Activated CD8-positive, alpha-beta memory T cell treated with anti-CD3 and anti-CD28 coated beads, Interleukin-2, amount 50 U/mL, for 4 hours (primary cell): ENCODE measurements at places on chromosomes 5 and 9.

DNA sequence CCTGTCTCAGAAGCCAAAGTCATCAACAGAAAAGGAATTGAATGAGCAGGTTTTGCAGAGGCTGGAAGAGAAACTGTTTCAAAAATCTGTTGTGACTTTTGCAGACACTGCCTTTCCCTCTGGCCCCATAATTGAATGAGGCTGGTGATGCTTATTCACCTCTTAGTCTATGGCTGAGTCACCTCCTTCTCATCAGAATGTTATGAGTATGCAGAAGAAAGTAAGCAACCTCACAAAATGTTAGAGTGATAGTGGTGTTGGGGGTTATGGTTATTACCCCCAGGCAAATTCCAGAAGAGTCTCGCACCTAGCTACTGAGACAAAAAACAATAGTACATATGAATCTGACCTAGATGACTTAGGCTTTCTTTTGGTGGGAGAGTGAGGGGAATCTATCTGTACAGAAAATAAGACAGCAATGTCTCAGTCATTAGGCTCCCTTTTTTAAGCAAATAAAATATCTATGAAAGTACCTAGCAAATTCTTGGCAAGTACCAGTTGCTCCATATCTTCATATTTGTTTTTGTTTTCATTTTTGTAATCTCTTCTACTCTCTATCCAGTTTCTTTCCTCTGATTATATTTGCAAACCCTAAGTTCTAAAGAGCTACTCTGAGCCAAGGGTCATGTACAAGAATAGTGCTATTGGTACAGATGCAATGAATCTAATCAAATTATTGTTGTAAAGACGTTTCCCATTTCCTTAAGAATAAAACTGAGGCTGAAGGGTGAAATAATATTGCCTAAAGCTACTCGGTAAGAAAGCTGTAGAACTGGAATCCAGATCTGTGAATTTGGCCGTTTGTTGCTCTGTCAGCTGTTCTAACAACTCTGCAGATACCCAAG lies 498.1 kb upstream of the TNC start:
- no peak for DNase-seq

DNA sequence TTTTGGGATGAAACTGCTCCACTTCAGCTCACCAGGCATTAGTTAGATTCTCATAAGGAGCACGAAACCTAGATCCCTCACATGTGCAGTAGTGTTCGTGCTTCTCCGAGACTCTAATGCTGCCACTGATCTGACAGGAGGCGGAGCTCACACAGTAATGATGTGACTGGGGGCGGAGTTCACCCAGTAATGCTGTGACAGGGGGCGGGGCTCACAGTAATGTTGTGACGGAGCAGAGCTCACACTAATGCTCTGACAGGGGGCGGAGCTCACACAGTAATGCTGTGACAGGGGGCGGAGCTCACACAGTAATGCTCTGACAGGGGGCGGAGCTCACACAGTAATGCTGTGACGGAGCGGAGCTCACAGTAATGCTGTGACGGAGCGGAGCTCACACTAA lies 27.1 kb upstream of the LRRC14B start:
- DNase-seq, result no peak

- DNase-seq, result no peak
Measured at GRCh38 chr5:62938927-62939326, 360.3 kb downstream of the LRRC70 start.

DNA sequence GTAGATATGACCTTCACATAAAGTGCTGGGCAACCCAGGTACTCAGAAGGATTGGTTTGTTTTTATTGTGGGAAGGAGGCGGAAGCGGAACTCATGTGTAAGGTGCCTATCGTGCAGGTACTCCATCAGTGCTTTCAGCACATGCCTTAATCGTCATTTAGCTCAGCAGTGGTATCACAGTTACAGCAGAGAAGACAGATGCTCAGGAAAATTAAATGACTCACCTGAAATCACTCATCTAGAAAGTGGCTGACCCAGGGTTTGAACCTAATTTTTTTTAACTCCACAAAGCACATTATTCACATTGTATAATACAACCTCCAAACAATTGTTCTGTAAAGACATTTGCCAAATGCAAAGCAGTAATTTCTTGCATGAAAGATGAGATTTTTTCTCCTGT lies 2.2 kb downstream of the C5orf46 start:
- no peak for DNase-seq

DNA sequence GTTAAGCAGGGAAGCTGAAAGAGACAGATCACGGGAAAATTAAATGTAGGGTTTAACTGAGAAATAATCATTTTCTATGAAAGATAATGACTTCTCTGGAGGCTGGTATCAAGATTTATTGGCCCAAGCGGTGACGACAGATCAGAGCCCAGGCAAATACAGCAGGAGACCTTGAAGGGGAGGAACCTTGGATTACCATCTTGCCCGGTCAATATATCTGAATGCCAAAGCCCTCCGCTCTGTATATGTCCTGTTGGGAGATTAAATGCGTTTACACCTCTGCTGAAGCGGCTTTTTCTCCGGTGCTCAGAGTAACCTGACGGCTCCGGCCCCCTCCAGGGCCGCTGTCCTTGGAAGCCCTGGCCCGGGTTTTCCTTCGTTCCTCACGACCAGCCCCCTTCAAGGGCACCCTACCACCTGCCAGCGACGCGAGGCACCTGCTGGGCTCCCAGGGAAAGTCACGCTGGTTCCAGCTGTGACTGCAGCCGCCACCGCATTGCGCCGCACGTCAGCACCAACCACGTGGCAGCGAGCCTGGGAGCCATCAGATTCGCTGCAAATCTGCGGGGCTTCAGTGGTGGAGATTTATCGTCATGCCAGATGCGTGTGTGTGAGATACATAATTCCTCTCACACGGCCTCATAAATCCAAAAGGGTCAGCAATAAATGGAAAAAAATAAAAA lies 4.4 kb upstream of the QSOX2 start:
- DNase-seq, result no peak

DNA sequence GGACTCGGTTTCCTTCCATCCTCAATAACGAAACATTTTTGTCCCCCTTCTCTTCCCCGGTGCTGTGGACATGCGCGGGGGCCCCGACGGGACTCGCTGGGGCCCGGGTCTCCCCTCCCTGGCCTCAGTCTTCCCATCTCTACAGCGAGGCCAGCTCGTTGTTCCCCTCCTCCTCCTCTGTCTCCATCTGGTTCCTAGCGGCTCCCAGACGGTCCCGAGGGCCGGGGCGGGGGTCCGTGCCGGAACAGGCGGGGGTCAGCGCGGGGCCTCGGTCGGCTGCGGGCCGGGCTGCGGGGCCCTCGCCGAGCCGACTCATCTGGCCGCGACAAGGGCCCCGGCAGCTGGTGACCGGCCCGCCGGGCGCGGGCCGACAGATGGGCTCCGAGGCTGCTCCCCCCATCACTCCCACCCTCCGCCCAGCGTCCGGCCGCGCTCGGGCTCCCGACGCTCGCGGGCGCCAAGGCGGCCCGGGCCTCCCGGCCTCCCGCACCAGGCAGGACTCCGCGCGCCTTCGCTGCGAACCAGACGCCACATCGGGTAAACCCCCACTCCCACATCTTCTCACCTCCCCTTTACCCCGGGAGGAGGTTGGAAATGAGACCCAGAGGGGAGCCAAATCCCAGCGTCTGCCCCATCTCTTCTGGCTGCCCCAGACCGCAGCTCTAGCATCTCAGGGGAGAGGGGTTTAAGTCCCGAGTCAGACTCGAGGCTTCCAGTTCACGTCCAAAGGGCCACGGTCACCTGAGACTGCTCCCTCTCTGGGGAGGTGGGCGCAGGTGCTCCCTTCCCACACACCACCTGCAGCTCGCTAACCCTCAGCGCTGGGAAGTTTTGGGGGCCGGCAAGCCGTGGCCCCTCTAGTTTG lies 8.1 kb downstream of the BARHL1 start:
- no peak for DNase-seq

DNA sequence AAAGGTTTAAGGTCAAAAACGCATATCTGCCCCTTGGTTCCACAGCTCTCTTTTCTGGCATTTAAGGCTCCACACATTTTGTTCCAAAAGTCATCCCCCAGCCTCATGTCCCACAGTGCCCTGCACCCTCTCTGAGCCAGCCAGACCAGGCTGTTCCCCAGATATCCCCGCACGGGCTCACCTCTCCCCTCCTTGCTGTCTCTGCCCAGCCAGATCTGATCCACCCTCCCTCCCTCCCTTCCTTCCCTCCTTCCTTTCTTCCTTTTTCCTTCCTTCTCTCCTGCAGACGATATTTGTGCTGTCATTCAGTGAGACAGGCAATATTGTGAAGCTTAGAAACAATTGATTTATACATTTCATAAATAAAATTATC lies 37.0 kb downstream of the DUSP1 start:
- no peak for DNase-seq

DNA sequence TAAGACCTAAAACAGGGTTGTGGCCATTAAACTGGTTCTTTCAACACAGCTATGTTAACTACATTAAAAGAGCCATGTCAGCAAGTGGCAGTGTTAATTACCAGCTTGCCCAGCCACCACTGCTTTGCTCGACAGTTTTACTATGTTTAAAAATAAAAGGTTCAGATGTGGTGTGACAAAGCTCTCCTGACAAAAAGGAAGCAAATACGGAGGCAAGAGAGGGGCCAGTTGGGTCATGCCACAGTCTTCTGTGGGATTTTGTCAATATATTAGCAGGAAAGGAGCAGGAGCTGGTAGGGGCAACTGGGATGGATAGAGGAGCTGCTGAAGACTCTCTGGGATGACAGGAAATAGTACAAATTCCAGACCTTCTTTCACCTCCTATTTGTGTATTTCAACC lies 113.5 kb upstream of the PCA3 start:
- DNase-seq, result no peak

- no peak for DNase-seq
Measured at GRCh38 chr5:127741412-127741811, 38.2 kb downstream of the CCDC192 start.

DNA sequence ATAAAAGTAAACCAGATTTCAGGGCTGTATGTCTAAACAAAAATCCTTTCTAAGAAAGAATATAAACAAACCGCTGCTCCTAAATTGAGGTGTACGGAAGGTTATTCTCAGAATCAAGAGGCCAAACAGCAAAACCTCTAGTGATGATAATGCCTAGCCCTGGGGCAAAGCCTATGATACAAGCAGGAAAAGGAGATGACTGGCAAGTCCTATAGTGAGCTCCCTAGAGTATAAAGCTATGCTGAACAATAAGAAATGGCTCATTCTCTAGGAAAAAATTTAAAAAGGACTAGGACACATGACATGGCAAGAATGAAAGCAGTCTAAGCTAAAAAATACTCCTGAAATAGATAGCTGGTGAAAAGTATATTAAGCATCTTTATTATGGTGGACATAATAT lies 187.1 kb downstream of the BNC2 start:
- DNase-seq, result no peak

DNA sequence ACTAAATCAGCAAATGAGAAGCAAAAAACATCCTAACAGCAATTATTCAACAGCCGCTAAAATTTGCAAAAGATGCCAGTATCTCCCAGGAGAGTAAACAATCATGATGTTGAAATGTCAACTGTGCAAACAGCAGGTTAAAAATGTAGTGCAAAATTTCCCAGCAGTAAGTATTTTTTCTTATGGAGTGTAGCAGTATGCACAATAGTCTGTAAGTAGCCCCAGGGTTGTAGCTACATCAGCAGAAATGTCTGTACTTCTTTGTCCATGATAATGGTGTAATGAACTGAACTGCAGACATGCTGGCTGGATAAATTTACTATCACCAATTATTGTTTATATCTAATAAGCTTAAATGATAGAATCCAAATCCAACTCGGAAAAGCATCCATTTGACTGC lies 31.4 kb downstream of the GRIN3A start:
- no peak for DNase-seq

DNA sequence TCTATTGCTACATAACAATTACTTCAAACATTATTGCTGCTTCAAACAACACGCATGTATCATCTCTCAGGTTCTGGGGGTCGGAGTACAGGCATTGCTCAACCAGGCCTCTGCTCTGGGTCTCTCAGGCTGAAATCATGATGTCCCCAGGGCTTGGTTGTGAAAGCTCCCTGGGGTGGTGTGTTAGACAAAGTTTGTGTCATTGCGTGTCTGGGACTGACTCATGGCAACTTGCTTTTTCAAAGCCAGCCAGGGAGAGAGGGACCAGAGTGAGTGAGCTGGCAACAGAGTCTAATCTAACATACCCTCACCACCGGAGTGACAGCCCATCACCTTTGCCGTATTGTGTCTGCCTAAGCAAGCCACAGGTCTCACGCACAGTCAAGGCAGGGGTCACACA lies 259.2 kb upstream of the NFIL3 start:
- DNase-seq, result no peak

- DNase-seq, result no peak
Measured at GRCh38 chr5:115262011-115262320, 711 bp downstream of the PGGT1B start.

GRCh38 chr9:14085810-14086209 lies 228.1 kb downstream of the NFIB start:
- DNase-seq, result no peak

GRCh38 chr9:114611516-114612271 lies 603 bp downstream of the TMEM268 start:
- DNase-seq, result peak; percentile 62

DNA sequence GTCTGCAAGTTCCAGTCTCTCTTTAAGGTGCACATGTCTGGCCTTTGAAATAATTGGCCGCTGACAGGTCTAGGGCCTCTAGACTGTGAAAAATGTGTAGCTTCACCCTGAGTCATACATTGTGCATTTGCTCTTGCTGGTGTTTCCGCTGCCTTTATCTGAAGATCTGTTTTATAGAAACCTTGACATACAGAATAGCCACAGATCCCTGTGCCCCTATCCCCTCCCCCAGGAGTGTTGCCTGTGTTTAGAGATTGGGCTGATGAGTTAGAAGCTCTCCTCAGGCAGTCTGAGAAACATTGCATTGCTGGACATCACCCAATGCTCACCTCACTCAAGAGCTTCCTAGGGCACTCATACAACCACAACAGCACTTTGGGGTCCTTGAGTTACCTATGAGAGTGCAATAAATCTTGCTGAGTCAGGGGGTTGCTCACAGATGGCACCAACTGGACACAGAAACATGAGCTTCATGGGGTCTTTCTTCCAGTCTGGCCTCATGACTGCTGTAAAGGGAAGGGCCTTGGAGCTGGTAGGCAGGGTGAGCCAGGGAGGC lies 3.8 kb upstream of the ZNF782 start:
- DNase-seq, result no peak

DNA sequence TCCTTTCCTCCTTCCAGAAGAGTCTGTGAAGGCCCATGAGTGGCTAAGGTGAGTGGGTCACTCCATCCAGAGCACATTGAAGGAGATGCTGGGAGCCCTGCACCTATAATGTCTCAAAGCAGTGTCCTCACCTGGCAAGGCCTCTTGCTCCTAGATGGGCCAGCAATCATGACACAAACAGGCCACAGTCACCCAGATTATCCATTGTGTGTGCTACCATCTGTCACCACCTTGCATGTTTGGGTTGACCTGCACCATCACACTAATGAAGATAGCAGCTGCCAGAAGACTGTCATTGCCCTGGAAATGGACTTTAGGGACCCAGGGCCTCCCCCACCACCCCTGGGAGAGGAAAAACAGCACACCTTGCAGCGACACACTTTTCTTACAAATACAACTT lies 69.6 kb downstream of the GABBR2 start:
- no peak for DNase-seq

DNA sequence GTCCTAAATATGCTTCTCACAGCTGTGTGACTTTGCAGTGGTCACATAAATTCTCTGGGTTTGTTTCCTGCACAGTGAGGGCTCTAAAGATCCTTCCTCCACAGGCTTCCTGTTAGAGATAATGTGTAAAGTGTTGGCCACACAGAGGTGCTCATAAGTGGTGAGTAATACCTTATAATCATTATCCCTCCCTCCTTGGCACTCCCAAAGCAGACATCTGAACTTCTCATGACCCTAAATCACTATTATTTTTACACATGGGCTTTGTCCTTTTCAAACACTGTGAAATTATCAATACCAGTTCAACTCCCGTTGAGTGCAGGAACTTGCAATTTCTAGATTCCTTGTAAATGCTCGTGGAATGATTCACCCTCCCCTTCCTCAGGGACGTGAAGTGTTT lies 100.2 kb downstream of the BRINP1 start:
- DNase-seq, result no peak
